ENCODE measurements at places on chromosomes 5 and 9. TPM values are rescaled to one million over a fixed set of nuclear protein-coding genes. Genes with fewer than 3 reads are reported as not detected.

The HTR1A gene
- total RNA-seq = not detected

The CSF2 gene
- total RNA-seq = not detected

GRCh38 chr5:45454114-45454513 is 242.1 kb downstream of the HCN1 start:
- DNase-seq = no peak

The TLX3 gene
- not detected for total RNA-seq

GRCh38 chr5:54944364-54944763 is 41.0 kb downstream of the ESM1 start:
- no peak for DNase-seq

DNA sequence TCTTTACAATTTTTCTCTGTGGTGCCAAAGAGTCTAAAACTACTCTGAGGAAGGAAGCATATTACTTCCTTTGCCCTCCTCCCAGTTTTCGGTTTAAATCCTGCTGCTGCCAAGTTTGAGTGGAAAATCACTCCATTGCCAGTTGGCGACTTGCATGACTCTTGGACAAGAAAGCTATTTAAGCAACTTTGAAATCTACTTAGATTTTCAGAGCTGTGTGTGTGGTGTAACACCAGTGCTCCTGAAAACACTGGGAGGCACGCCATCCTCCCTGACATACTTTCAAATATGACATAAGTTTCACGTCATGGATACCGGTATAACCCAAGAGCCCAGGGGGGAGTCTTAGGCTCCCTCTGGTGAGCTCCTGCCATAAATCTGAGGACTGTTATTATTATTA is 83.5 kb upstream of the RIOK2 start:
- peak; percentile 73 for DNase-seq

DNA sequence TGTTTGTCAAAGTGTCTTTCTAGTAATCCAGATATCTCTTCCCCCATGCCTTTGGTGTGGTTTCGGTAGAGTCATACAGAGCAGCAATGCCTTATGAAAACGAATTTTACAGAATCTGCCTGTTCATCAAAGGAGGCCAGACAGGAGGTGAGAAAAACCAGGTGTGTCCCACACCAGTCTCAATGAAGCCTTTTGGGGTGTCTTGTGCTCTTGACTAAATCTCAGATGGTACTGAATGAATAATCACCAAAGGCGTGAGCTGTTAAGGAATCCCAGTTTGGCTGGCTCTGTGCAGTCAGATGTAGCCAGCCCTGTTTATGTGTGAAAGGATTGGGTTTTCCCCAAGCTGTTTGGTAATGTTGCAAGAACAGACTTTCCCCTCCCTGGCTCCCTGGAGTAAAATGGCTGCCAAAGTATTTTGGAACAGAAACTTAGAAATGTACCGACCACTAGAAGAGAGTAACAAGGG is 70.8 kb upstream of the CDKN2B start:
- peak; percentile 62 for DNase-seq

- no peak for DNase-seq
Observed at GRCh38 chr5:117945258-117945657, 1043.1 kb downstream of the DTWD2 start.

The UAP1L1 gene
- 13.6 TPM for total RNA-seq

- no peak for DNase-seq
Observed at GRCh38 chr5:178555771-178556211, 34.4 kb downstream of the COL23A1 start.

Data from Right ventricle myocardium inferior (tissue), 1 donor.